ENCODE measurements at places on chromosomes 7 and 10.

DNA sequence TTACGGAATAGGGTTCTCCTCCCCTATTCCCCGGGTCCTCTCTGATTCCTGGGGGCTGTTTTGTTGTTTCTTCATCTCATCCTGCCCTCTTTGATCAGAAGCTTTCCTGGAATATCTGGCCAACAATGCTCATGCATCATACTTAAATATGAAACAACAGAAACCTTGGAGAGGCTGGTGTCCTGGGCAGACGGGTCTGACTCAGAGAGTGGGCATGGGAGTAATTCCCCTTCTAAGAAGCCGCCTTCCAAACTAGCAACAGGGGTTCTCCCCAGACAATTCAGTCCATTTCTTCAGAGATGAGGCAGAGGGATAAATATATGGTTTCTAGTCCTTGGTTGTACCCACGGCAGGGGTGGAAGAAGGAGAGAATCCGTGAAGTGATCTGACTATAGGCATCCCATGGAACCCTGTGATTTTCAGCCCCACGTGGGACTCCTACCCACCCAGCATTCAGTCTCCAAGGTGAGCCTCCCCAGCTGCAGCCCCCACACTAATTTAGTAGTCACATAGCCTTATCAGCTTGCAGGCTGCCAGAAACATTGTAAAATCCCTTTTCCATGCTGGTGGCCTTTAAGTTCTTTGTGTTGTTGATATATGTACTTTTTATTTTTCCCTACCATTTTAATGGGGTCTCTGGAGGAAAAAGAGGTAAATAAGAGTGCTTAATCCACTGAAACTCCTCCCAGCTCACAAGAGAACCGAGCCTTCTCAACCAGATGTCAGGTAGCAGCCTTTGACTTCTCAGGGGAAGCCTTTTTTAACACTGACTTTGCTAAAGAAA, 119.2 kb downstream of the SFMBT2 start:
- no peak for DNase-seq

- no peak for DNase-seq
Measured at GRCh38 chr7:30465811-30466180, 12.8 kb downstream of the NOD1 start.

DNA sequence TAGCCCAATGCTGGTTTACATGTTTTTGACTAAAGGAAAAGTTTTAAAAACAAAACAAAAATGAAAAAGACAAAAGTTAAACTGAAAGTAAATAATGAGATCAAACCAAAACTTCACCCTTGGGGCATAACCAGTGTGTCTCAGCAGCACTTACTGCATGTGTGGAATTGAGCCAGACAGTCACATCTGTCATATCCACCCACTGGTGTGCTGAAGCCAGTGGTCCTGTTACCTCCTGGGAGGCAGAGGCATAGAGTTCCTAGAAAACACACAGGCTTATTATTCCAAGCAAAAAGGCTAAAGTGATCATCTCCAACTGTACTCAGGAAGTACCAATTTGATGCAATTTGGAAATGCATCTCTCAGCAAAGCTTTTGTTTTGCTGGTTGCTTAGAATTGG, 40.4 kb downstream of the ASAH2 start:
- no peak for DNase-seq

DNA sequence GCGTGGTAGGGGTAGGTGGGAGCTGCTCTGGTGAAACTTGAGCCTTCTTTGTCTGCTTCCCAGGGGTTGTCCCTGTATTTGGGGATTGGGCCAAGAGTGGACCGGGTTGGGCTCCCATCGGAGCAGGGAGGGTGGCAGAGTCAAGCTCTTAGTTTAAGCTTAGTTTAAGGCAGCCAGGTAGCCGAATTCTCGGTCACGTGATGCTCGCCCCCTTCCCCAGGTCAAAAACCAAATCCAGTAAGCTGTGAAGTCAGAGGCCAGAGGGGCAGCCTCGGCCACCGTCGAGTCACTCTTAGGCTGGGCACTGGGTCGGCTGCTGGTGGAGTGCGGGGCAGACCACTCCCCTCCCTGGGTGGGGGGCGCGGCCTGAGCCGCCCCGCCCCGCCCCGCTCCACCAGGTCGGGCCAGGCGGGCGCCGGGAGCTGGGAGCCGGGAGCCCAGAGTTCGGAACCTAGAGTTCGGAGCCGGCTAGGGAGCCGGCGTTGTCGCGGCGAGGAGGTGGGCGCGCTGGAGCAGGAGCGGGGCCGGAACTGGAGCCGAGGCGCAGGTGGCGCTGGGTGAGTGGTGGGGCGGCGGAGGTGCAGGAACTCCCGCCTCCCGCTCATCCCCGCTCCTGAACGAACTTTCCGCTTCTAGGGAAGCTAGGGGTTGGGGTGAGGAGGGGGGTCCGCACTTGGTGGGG, 2.8 kb upstream of the LZTS2 start:
- peak; percentile 43 for DNase-seq

DNA sequence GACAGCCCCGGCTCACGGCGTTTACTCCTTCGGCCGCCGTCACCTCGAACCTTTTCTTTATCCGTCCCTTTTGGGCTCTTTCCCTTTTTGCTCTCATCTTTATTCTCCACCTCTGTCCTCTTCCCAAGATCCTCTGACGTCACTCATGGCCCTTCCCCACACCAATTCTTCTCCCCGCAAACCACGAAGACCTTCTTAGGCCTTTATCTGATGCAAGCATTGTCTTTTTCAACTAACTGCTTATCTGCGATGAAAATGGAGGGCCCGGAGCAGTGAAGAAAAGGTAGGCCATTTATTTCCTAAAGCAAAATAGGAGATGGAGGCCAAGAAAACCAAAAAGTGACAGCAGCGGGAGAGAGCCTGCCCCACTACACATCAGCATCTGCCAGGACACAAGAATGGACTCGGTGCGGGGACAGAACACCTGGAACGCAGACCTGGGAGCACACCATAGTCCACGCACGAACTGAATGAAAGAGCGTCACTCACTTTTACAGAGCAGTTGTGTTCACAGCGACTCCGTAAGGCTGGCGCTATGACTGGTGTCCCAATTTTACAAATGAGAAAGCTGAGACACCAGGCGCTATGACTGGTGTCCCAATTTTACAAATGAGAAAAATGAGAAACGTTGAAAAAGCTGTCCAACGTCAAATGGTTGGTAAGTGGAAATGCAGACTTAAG, 45.3 kb downstream of the ZNF777 start:
- DNase-seq: no peak

DNA sequence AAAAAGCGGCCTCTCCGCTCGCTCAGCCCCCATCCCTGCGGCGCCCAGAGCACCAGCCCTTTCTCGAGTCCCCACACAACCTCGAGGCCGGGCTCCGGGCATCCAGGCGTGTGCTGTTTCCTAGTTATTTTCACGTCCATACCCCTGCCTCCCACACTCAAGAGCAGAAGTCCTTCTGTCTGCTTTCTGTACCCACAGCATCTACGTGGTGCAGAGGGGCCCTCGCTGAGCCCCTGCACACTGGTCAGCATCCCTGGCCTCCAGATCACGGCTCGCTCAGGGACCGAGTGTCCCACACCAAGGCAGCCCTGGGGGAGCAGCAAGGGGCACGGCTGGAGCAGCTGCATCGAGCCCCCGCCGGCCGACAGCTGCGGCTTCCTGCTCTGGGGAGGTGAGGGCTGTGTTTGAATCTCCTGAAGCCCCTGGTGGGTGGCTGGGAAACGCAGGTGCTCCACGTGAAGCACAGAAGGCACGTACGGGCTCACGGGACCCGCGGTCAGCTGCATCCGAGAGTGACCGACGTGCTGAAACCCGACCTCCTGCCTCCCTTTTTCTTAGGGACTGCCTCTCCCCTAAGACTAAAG, 333.1 kb downstream of the DNAJB6 start:
- no peak for DNase-seq

DNA sequence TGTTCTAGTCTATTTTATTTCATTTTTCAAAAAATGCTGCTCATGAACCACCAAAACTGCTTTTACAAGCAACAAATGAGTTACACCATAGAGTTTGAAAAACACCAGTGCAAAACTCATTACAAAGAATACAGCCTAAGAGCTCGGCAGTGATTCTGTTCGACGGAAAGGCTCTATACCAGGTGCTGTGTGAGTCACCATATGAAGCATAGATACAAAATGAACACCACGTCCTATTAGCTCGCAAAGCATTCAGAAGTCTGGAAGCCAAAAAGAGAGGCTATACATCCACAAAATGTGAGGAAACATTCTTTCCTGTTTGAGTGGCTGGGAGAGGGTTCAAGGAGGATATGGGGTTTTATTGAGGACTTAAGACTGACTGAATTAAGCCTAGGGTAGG, 136.1 kb downstream of the ATE1 start:
- DNase-seq: no peak

DNA sequence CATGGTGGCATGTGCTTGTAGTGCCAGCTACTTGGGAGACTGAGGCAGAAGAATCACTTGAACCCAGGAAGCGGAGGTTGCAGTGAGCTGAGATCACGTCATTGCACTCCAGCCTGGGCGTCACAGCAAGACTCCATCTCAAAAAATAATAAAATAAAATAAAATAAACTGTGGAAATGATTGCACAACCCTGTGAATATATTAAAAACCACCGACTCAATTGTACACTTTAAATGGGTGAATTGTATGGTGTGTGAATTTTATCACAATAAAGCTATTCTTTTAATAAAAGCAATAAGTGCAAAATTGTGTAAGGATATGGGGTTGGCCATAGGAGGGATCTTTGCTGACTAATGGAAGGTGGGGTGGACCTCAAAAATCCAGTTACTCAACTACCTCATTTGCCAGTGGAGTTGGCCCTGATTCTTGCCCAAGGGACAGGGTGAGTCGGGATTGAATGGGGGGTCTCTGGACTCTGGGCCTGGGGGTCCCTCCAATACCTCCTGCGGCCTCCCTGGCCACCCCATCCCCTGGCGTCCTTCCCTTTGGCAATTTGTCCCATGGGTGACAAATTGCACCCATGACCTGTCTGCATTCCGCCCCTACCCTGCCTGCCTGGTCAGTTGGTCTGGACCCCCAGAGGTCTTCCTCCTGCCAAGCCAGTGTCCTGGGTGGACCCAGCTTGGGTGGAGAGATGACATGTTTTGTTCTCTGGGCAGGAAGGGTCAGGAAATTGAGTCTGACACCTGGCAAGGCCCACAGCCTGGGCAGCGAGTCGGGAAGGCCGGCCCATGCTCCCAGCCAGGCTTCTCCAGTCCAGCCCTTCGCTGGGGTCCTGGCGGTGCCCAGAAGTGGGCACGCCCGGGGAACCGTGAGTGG, 61.7 kb upstream of the ELN start:
- no peak for DNase-seq

DNA sequence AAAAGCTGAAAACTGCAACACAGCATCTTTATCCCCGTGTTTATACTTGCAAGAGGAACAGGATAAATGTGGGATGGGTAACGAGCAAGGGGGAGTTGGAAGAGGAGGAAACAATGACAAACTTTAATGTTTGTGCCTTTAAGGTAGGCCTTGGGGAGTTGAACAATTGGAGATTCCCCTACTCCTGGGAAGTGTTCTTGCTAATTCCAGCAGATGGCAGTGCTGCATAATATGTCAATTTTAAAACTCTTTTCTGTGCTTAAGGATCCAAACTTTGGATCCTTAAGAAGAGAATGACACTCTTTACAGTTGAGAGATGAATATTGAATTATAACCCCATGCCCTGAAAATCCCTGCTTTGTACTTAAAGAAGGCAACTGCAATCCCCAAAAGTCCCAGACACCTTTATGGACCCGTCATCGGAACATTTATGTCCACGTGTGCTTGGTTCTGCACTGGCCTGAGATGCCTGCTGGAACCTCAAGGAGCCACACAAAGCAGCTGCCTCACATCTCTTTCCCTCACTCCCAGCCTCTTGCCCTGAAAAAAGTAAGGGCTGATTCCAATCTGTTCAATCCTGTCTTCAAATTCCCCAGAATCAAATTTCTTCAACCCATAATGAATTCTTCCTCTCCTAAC, 12.0 kb downstream of the IFIT5 start:
- DNase-seq: peak; percentile 18

DNA sequence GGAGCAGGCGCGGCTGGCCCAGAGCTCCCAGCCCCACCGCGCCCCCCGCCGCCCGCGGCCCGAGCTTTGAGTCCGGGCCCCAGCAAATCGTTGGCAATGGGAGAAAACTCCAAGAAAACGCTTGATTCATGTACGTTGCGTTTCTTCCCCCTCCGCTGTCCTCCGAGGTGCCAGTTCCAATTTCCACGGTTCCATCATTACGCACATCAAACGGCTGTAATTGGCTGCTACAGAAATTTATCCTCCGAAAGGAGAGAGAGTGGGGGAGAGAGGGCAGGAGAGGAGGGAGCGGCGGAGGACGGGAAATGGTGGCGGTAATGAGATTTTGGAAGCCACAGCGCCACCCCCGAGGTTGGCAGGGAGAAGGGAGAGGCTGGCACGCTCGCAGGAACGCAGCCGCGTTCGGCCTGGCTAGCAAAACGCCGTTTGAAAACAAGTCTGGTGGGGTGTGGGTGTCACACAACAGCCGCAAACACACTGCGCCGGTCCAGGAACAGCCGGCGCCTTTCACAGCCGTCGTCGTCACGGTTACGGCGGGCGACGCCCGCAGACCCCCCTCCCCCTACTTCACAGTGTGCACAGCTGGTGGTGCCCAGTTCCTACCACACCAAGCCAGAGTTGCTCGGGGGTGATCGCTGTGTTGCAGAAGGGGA, 57.5 kb downstream of the UNCX start:
- no peak for DNase-seq

DNA sequence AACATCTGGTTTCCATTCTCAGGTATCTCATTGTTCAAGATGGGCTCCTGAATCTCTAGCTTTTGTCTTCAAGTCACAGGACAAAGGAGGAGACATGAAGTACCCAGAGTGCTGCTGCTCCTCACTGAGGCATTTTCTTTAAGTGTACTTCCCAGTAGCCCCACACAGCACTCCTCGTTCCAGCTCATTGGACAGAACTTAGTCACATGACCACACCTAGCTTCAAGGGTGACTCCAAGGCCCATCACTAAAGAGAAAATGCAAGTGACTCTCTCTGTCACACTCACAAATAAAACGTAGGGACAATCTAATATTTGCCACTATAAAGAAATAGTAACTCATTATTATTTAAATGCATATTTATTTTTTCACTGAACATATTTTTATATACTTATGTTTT, 58.3 kb upstream of the NEUROD6 start:
- DNase-seq: no peak

- DNase-seq: no peak
Measured at GRCh38 chr7:12731214-12731656, 43.8 kb downstream of the ARL4A start.

- peak; percentile 6 for DNase-seq
Measured at GRCh38 chr10:90319188-90319914, 538.5 kb downstream of the HTR7 start.

- DNase-seq: no peak
Measured at GRCh38 chr7:119748991-119749390, 524.0 kb upstream of the KCND2 start.

- DNase-seq: no peak
Measured at GRCh38 chr10:77667426-77668324, 30.1 kb upstream of the KCNMA1 start.

- no peak for DNase-seq
Measured at GRCh38 chr10:71127104-71127503, 85.3 kb upstream of the UNC5B start.

GRCh38 chr10:78349911-78350663, 316.4 kb downstream of the RPS24 start:
- no peak for DNase-seq

All from GM19239 (cell line).